ENCODE measurements at places on chromosomes 16 and 17.

DNA sequence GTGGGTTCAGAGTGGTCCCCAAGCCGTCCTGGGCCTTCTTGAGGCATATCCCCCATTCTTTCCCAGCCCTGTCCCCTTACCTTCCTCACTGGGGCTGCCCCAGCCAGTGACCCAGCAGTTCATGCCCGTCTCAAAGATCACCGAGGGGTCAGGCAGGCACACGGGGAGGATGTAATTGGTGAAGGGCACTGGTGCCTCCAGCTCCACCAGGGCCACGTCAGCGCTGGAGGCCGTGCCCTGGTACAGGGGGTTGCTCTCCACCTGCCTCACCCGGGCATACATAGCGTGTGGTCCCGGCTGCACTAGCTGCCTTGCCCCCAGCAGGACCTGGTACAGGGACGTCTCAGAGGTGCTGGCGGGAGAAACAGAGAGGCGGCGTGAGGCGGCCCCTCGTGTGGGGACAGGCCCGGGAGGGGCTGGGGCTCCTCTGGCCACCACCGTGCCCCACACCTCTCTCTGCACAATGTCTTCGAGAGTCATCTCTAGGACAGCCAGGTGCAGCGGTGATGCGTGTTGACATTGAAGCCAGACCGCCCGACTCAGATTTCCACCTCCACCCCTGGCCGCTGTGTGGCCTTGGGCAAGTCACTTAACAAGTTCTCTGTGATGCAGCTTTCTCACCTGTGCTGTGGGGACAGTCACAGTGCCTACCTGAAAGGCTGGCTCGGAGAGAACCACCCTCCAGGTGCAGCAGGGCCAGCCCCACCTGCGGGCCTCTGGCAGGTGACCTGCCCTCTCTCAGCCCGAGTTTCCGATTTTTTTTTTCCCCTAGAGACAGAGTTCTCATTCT, 5.8 kb downstream of the PRSS27 start:
- no peak for DNase-seq

DNA sequence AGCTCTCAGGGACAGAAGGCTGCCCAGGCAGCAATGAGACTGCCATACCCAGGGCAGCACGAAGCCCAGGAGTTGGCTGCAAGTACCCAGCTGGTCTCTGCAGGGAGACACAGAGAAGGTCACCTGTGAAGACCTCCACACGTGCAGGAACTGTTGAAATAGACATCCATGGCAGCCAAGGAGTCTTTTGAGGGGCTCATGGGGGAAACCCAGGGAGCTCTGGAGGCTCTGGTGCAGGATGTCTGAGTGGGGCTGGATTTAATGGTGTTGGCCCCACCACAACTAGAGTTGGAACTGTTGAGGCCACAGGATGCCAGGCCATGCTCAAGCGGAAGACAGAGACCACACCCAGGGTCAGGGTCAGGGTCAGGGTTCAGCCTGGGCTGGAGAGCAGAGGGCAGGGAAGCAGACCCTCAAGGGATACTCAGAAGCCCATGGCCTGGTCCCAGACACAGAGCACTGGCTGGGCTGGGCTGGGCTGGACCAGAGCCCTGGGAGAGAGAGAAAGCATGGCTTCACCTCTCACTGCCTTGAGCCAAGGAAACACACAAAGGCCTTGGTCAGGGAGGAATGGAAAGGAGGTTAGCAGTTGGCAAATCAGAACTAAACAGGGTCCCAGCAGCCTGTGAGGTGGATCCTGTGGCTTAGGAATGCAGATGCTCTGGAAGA, 21.4 kb downstream of the PITPNM3 start:
- DNase-seq, result no peak

- no peak for DNase-seq
These were observed 67.9 kb downstream of the TRIM37 start for GRCh38 chr17:59038734-59039133.

DNA sequence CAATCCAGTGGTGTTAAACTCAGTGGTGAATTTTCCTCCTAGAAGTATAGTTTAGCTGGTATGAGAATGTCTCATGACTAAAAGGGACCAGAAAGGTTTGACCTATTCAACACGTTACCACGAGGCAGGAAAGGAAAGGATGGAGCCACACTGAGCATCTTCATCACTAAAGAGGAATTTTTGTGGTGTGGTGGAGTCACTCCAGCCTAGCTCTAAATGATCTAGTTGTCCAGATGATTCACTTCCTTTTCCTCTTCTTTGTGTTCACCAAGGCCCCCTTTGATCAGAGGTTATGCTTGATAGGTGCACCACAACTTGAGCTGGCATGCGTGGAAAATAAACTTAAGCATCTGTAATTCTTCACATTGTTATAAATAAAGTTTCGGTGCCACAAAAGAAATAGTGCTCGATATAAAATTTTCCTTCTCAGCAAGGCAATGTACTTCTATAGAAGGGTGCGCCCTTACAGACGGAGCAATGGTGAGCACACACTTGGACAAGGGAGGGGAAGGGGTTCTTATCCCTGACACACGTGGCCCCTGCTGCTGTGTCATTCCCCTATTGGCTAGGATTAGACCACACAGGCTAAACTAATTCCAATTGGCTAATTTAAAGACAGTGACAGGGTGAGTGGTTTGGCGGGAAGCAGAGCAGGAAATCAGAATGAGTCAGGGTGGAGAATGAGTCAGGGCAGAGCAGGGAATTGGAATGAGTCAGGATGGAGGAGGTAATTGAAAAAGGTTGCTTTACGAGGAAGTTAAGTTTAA, 254.6 kb downstream of the HS3ST3A1 start:
- peak; percentile 82 for DNase-seq

DNA sequence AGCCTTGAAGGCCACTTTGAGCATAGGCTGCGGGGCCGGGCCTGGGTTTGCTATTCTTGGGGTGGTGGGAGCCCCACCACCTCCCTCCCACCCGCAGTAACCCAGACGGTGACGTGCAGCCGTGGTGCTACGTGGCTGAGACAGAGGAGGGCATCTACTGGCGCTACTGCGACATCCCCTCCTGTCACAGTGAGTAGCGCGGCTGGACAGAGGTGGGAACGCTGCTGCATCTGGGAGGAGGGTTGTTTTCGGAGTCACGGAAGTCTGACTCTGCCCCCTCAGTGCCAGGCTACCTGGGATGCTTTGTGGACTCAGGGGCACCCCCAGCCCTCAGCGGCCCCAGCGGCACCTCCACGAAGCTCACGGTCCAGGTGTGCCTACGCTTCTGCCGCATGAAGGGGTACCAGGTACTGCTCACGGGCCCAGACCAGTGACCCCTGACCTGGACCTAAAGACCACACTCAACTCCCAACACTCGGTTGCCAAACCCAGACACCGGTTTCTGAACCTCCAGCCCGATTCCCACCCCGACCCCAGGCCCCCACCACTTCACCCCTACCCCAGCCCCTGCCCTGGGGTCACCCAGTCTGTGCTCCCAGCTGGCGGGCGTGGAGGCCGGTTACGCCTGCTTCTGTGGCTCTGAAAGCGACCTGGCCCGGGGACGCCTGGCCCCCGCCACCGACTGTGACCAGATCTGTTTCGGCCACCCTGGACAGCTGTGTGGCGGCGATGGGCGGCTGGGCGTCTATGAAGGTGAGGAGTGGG, 2.1 kb downstream of the KREMEN2 start:
- DNase-seq, result no peak

GRCh38 chr16:54694651-54695050, 236.0 kb upstream of the IRX5 start:
- DNase-seq, result no peak

- DNase-seq, result no peak
These were observed 9.5 kb downstream of the PYCARD start for GRCh38 chr16:31192856-31193642.

DNA sequence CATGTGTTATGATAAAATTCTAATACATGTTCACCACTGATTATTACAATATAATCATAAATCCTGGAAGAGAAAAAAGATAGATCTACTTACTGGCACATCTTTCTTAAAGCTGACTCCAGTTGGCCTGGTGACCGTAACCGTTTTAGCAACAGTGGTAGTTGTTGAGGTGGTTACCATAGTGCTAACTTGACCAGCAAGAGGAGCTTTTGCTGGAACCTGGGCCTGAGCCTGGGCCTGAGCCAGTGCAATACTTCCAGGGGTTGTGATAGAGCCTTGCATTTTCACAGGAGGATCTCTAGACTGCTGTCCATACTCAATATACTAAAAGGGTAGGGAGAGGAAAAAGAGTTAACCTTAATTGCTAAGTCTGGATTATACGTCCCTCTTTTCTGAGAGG, 36.2 kb downstream of the SETD6 start:
- no peak for DNase-seq

GRCh38 chr17:78769196-78769773, 12.8 kb downstream of the CYTH1 start:
- no peak for DNase-seq
